ENCODE measurements at places on chromosomes 2 and 18.

DNA sequence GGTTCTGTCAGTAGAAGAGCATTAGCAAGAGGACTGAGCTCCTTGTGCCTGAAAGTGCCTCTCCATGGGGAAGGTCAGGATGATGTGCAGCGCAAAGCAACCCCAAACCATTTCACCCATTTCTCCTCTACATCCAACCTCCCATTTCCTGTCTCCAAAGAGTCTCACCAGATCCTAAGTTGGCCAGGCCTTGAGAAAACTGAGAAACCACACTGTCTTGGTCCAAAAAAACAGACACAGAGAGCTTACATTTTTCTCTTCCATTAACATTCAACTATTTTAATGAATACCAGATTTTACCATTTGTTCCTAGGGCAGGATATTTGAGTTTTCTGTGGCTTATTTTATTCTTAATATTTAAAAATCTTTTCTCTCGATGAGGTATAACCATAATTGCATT lies 195.0 kb downstream of the EPHA4 start:
- no peak for DNase-seq

- DNase-seq: no peak
Measured at GRCh38 chr2:224085246-224085645, 46.2 kb upstream of the SERPINE2 start.

GRCh38 chr2:37477921-37478320 lies 133.5 kb downstream of the QPCT start:
- DNase-seq: no peak

DNA sequence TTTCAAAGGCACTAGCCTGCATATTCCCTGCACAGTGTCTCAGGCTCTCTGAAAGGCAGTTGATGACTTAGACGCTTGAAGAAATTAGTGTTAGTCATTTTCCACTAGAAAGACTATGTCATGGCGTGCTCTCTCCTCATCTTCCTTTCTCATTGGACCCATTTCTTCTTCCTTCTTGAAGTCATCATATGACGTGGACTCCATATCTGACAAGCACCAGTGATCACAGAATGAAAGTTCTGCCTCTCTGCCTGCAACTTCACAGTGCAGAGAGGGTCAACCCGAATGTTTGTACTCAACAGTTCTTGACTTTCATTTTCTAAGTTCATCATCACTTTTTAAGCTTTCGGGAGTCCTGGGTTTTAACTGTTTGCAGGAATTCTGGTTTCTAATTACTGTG lies 63.7 kb upstream of the CYRIA start:
- no peak for DNase-seq

DNA sequence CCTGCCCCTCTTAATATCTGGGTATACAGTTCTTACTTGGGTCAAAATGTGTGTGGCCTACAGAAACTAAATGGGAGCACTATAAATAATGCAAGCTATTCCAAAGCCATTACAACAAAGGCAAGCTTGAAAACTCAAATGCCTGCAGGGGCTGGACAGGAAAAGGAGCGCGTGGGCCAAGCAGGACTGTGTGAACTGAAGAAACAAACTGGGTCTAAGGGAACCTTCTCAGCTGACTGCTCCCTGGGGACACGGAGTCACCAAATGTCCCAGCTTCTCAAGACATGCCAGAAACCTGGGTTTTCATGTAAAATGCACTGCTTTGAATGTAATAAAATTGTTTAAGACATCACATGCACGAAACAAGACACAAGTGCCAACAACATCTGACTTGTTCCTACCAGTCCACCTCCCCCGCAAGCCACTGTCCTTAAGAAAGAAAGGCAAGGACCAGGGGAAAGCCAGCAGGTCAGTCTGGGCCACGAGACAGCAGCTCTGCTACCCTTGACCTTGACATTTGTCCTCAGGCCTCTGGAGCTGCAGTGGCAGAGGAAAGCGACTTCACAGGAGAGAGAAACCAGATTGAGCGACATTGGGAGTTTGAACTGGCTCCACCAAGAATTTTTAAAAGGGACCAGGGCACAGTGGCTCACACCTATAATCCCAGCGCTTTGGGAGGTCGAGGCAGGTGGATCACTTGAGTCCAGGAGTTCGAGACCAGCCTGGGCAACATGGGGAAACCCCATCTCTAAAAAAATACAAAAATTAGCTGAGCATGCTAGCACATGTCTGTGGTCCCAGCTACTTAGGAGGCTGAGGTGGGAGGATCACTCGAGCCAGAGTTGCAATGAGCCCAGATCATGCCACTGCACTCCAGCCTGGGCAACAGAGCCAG lies 89.7 kb upstream of the SH3BP4 start:
- DNase-seq: peak; percentile 10

Measured in amygdala (tissue), 56 donors.